ENCODE measurements at places on chromosomes 2 and 18. TPM values are rescaled to one million over a fixed set of nuclear protein-coding genes. Genes with fewer than 3 reads are reported as not detected.

The LYG2 gene
- not detected for total RNA-seq

The CACNB4 gene
- 0.40 TPM for total RNA-seq

The SH3RF3 gene
- 0.05 TPM for total RNA-seq

The DUSP19 gene
- total RNA-seq = 1.4 TPM

The ACMSD gene
- not detected for total RNA-seq

GRCh38 chr18:79932907-79933306, 18.5 kb downstream of the SLC66A2 start:
- peaks cover 65% of the 10 kb centered on the region for H3K36me3 ChIP-seq
- H3K4me3 ChIP-seq = no peak overlapping the region
- no peaks in the 10 kb centered on the region for H3K27me3 ChIP-seq
- no peak overlapping the region for H3K27ac ChIP-seq
- peaks cover 5% of the 10 kb centered on the region for H3K4me1 ChIP-seq

GRCh38 chr18:47284721-47285395, 33.4 kb upstream of the SKOR2 start:
- H3K36me3 ChIP-seq = no peaks in the 10 kb centered on the region
- no peak for DNase-seq
- no peak overlapping the region for H3K4me3 ChIP-seq
- no peak overlapping the region for H3K27ac ChIP-seq
- no peaks in the 10 kb centered on the region for H3K4me1 ChIP-seq

DNA sequence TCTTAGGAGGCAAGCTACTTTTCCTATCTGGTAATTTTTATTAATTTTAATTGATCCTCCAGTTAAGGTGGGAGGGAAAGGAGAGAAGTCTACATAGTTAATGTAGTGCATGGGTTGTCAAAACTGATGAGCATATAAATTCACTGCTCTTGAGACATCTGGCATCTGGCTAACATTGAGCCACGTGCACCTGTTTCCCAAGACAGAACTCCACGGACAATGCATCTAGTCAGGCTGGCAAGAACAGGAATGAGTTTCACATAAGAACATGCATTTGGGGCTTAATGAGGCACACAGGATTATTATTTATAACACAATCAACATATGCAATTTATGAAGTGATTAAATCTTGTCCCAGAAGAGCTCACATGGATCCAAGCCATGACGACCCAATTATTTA, 16.2 kb upstream of the RAB1A start:
- H3K4me1 ChIP-seq = peaks cover 5% of the 10 kb centered on the region
- H3K36me3 ChIP-seq = no peaks in the 10 kb centered on the region
- H3K27me3 ChIP-seq = peaks cover 14% of the 10 kb centered on the region
- no peak for DNase-seq
- no peak overlapping the region for H3K4me3 ChIP-seq
- no peak overlapping the region for H3K27ac ChIP-seq

DNA sequence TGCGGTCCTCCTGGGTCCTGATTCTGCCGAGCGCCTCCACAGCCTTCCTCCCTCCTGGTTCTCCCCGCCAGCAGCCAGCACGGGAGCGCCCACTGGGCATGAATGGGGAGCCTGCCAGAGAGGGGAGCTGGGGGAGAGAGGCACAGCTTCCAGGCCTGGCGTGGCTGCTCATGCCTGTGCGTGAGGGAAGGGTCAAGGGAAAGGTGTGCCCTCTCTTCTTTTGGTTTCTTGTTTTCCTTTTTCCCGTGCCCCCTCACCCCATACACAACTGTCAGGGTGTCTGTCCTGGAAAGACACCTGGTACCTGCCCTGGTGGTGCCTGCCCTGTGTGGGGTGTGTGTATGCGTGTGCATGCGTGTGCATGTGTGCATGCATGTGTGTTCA, 4.7 kb upstream of the NEURL3 start:
- H3K4me1 ChIP-seq = peaks cover 39% of the 10 kb centered on the region
- peak overlapping the region; percentile 32 for H3K4me3 ChIP-seq
- peak overlapping the region; percentile 64 for H3K27ac ChIP-seq

DNA sequence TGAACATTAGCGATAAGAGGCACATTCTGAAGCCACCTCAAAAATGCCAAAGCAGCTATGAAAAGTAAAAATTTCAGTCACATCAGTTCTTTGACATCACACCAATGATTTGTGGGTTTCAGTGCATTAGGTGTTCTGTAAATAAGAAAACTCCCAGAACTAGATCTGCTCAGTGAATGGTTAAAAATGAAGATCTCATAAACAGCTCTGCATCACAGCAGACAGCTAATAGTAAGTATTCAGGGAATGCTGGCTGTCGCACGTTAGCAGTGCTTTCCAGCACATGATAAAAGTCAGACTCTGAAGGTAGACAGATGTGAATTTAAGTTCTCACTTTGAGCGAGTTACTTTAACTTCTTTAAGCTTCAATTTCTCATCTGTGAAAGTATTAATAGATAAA, 154.9 kb downstream of the SATB2 start:
- H3K36me3 ChIP-seq = no peaks in the 10 kb centered on the region
- H3K27me3 ChIP-seq = no peaks in the 10 kb centered on the region
- no peak for DNase-seq

GRCh38 chr2:207434899-207435465, 94.8 kb upstream of the CREB1 start:
- no peak for DNase-seq
- no peak overlapping the region for H3K4me3 ChIP-seq
- H3K36me3 ChIP-seq = no peaks in the 10 kb centered on the region
- no peak overlapping the region for H3K27ac ChIP-seq

- H3K4me3 ChIP-seq = peak overlapping the region; percentile 85
- no peaks in the 10 kb centered on the region for H3K36me3 ChIP-seq
- H3K27me3 ChIP-seq = peaks cover 23% of the 10 kb centered on the region
- peak overlapping the region; percentile 31 for H3K27ac ChIP-seq
- H3K4me1 ChIP-seq = peaks cover 15% of the 10 kb centered on the region
- peak; percentile 68 for DNase-seq
Measured at GRCh38 chr2:64228126-64228678, 84.0 kb upstream of the PELI1 start.

DNA sequence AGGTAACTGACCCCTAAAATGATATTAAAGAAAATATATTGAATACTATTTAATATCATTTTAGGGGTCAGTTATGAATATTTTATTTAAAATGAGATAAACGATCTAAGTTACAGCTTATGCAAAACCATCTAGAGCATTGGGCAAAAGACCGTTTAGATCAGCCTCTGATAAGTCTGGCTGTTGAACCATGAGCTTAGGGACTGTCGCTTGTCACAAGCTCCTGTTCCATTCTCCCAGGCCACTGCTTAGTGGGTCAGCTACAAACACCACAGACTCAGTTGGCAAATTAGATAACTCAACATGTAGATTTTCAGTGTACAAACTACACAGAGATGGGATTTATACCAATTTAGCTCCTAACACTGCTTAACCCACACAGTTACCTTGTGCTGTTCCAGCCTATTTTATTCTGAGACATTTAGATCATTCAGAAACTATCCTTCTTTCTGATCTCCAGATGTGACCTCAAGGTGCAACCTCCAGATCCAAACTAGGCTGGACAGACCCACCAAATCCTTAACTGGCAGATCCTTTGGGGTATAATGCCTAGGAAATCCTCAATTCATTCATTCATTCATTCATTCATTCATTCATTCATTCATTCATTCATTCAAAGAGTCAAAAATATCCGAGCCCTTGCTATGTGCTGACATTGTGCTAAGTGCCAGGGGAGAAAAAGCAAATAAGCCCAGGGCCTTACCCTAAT, 82.8 kb downstream of the HRH4 start:
- H3K27me3 ChIP-seq = peaks cover 9% of the 10 kb centered on the region
- no peak overlapping the region for H3K4me3 ChIP-seq
- no peak for DNase-seq
- H3K36me3 ChIP-seq = no peaks in the 10 kb centered on the region
- H3K4me1 ChIP-seq = no peaks in the 10 kb centered on the region
